ENCODE measurements at places on chromosomes 6 and 20.

DNA sequence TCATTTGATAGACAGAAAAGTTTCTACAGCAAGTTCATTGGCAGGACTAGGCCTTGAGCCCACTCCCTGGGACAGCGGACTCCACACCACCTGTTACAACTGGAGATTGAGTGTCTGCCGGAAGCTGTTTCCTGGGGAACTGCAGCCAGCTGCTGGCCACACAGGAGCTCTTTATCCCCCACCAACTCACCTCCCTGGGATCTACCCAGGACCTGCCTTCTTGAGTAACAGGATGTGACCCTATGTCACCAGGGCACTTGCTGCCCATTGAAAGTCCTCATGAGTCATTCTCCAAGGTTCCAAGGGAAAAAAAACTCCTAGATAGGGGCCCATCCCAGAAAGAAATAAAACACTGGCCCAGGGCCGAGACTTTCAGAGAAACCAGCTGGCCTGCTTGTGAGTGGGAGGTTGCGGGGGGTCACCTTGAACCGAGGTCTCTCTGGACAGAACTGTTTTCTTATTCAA is 37.4 kb upstream of the SLC9A8 start:
- no peak for DNase-seq

GRCh38 chr6:38215651-38216311 is 396.3 kb downstream of the ZFAND3 start:
- DNase-seq, result no peak

DNA sequence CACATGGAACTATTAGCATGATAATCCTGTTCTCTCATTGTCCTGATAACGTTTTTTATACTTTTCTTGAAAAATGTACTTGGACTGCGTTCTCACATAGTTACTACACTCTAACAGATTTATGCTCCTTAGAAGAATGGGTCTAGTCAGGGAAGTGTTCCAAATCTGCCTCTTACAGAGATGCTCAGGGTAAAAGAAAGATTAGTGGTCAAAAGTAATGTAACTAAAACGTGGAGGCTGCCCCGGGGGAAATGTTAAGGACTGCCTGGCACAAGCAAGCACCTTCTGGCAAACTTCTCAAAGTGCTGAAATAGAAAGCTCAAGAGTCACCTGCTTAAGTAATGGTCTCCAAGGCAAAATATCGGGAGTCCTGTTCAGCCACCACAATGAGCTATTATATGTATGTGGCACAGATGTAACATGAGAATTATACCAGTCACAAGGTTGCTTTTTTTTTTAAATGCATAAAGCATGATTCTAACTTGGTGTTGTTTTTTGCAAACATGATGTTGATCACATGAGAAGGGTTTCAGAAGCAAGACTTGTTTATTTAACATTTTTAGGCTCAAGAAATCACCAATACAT is 244.5 kb upstream of the JARID2 start:
- DNase-seq, result no peak

DNA sequence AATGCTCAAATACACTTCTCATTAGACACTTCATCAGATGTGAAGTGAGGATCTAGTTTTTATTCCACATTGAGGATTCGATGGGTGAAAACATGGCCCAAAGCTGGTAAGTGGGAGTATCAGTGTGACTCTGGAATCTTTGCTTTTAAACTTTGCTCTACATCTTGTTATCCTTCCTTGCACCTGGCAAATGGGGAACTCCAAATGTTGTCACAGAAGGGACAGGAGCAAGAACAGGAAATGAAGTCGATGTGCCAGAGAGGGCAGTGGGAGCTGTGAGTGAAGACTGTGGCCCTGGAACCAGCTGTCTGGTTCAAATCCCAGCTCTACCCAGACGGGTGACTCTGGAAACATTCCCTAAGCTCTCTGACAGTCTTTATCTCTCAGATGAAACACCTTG is 86.7 kb upstream of the AGPAT4 start:
- no peak for DNase-seq

DNA sequence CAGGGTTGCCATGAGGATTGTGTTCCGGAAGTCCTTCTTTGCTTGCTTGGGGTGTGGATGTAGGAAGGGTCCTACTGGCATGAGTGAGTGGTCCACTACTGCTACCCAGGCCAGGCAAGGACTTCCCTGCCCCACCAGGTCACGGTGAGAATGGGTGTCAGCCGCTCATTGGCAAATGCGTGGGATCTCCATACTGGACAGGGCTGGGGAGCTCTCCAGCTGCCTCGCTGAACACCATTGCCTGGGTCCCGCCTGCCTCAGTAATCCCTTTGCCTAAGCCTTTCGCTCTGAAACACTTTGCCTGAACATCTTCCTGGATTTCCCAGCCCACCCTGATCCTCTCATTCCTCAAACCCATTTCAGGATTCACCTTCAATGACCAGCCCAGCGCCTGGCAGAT is 59.5 kb downstream of the CTCFL start:
- no peak for DNase-seq

DNA sequence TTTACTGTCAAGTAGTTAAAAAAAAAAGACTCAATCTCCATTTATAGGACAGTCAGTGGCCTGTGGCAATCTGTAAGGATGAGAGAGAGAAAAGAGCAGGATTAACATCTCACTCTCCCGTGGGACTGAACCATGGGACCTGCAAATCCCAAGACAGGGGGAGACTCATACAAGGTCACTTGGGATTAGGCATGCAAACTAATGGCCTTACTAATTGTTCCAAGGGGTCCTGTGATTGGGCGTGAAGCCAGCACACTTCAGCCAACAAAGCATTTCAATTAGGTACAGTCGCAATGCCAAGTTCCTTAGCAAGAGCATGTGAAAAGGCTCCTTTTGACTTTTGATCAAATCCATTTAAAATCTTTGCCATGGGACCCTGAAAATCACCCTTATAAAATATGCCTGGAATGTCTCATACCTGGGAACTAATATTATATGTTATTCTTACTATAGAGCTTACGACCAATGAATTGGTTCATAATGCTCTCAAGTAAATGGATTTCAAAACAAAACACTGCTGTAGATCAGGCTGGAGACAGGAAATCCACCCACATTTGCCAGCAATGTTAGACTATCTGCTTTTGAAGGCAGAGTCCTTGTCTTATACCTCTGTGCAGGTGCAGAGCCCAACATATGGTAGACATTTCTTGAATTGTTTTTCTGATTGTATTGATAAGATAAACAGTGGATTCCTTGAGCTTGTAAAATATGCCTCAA is 412.5 kb downstream of the GJA1 start:
- no peak for DNase-seq

DNA sequence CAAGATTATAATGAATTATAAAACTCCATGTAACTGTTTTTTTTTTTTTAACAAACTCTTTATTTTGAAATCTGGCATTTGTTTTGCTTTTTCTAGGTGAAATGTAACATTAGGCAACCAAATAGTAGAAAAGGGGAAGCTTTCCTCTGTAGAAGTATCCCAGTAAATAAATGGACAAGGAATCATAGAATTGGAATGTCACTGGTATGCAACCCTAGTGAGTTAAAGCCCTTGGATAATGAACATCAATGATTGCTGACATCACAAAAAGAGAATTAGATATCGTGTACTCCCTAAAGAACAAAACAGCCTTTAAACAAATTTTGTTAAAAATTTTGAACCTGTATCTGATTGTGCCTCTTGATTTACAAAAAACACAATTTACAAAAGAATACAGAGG is 93.9 kb upstream of the OGFRL1 start:
- no peak for DNase-seq

- DNase-seq, result no peak
Measured at GRCh38 chr6:164832410-164832809, 477.0 kb downstream of the C6orf118 start.

GRCh38 chr6:27126815-27127537 is 120.5 kb upstream of the PRSS16 start:
- DNase-seq, result peak; percentile 81

DNA sequence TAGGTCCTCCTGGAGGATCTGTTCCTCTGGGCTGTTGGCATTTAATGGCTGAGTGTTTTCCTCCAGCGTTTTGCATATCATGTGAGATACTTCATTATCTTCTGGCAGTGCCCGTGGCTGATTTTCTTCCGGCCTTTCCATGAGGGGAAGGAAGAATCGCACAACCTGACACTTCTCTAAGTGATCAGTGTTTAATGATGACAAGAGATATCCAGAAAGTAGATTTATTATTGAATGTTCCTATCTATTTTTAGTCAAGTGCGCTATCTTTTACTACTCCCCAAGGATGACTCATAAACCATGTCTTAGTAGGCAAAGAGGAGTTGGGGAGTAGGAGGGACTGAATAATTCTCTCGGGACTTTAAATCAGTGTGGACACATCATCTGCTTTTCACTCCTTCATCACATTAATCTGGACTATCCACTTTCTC is 149.7 kb downstream of the PLCB4 start:
- DNase-seq, result no peak

- no peak for DNase-seq
Measured at GRCh38 chr6:16327777-16328325, 89.5 kb downstream of the GMPR start.

DNA sequence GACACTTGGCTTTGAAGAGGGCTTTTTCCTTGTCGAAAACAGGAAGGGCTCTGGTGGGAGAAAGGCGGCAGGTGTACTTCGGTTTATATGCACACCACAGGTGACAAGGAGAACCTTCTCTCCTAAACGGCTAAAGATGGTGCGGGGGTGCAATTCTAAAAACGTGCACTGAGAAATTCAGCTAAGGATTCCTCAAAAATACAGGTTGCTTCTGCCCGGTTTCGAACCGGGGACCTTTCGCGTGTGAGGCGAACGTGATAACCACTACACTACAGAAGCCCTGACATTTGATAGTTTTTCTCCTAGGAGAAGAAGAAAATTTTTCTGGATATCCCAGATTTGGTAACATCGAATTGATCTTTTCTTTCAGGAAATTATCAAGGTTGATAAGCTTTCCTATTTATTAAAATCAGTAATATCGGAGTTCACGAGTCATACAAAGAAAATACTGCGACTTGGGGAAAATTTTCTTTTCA is 32.0 kb downstream of the POM121L2 start:
- DNase-seq, result peak; percentile 49

- DNase-seq, result no peak
Measured at GRCh38 chr6:169937389-169938261, 186.2 kb downstream of the ERMARD start.

GRCh38 chr20:13771853-13772453 is 12.8 kb downstream of the ESF1 start:
- no peak for DNase-seq

DNA sequence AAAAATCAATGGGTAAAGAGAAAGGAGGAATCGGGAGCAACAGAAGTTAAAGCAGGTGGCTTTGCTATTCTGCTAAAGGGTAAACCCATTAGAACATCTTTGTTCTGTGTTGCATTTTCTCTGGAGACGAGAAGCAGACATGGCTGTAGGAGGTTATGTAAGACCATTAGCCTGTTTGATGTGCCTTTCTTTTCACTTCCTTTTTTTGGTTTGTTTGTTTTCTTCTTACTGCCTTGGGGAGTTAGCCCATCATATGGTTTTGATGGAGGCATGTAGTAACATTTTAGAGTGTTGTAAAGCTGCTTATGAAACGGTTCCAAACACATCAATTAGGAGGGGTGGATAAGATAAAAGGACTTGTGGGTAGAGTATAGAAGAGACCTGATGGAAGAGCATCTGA is 131.0 kb downstream of the DOK5 start:
- DNase-seq, result no peak

- no peak for DNase-seq
Measured at GRCh38 chr20:51184289-51184688, 161.4 kb upstream of the KCNG1 start.

DNA sequence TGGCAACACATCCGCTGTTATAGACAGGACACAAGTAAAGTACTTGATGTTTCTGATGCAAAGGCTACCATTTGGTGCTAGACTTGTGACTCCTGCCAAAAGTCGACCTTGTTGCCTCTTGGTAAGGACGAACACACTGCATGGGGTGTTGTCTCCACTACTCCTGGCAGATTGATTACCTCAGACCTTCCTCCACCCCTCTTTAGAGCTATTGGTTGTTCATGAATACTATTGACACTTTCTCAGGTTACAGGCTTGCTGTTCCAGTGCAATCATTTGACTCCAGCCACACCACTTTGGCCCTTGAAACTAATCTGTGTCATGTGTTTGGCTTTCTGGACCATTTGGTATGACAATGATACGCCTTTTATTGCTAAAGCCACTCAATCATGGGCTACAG is 62.3 kb downstream of the TRMT11 start:
- no peak for DNase-seq

Data from glutamatergic neuron (in vitro differentiated cells).